Testis (tissue), 5 donors: ENCODE measurements at places on chromosomes 6 and 20. TPM values are rescaled to one million over a fixed set of nuclear protein-coding genes. Genes with fewer than 3 reads are reported as not detected.

CGA gene
- not detected for total RNA-seq

ABHD16A gene
- 85.9 TPM for total RNA-seq

CD40 gene
- 5.0 TPM for total RNA-seq

OOEP gene
- 14.1 TPM for total RNA-seq
